ENCODE measurements at places on chromosomes 7 and 10.

- no peak for DNase-seq
These were observed 7.5 kb downstream of the LAMB1 start for GRCh38 chr7:107995184-107996071.

- no peak for DNase-seq
These were observed 243.2 kb downstream of the CCDC3 start for GRCh38 chr10:12758271-12758670.

- no peak for DNase-seq
These were observed 11.2 kb downstream of the ZCCHC24 start for GRCh38 chr10:79434223-79434687.

- DNase-seq = no peak
These were observed 262.2 kb upstream of the TCERG1L start for GRCh38 chr10:131573707-131574106.

- DNase-seq = no peak
These were observed 5.3 kb downstream of the CYP3A7 start for GRCh38 chr7:99729486-99730237.

GRCh38 chr7:135938563-135938962, 38.6 kb downstream of the MTPN start:
- DNase-seq = no peak

DNA sequence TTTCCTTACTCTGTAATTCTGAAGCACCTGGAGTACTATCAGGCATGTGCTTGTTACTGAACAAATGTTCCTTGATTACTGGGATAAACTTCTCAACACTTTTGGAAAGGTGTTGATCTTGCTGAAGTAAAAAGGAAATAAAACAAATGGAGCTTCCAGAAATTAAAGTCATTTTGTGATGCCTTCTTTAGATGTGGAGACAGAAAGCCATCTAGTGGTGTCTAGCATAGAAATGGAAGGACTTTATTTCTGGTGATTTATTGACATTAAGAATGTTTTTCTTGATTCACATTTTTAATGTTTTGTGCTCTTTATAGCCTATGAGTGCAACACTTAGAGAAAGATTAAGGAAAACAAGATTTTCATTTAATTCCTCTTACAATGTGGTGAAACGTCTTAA, 1.4 kb downstream of the SFR1 start:
- DNase-seq = peak; percentile 7

DNA sequence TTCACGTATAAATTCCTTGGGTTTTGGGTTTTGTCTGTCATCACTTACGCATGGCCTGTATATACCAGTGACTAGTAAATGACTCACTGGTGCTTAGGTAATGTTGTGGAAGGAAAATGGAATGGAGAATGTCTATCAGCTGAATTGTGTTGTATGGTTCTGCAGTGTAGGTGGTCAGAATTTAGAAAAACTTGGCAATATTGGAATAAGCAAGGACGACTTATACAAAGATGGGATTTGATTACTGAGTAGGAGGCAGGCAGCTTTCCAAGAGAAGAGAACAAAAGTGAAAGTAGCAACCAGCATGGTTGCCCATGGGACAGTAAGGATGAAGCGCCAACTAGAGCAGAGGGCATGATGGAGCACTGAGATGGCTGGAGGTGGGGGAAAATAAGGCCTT, 168.6 kb upstream of the CSTF2T start:
- no peak for DNase-seq

DNA sequence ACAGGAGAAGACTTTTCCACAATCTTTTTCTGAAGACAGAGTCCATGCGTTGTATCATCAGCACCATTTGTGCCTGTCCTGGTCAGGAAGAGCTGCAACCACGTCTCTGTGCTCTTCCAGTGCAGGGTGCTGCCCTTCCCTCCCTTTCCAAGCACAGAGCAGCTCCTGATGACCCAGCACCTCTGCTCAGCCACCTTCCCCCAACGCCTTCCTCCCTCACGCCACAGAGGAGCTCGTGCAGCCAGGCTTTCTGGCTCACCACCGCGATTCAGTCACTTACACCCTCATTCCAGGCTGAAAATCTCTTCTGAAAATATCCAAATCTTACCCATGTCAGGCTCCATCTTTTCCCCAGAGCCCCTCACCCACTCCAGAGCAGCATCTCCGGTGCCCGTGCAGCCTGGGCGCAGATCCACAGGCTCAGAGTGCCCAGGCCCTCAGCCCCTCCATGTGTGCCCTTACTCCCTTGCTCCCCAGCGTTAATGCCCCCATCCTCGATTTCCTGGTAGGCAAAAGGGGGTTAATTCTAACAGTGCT, 181.5 kb downstream of the DIP2C start:
- no peak for DNase-seq

DNA sequence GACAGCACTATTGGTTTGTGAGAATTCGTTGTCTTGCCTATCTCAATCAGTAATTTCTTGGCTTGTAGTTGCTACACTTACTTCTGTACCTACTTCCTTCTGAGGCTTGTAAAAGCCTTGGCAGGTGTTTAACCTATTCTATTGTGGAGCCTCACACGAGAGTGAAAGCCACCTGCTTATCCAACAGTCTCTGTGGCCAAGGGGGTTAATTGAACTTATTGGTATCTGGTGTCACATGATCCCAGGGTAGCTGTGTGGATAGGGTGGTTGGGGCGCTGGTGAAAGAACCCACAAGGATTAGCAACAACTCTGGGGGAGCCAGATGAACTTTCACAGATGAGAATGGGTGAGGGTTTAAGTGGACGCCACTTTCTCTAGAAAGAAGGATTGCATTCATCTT, 13.9 kb upstream of the ATP6V0E2 start:
- DNase-seq = no peak

DNA sequence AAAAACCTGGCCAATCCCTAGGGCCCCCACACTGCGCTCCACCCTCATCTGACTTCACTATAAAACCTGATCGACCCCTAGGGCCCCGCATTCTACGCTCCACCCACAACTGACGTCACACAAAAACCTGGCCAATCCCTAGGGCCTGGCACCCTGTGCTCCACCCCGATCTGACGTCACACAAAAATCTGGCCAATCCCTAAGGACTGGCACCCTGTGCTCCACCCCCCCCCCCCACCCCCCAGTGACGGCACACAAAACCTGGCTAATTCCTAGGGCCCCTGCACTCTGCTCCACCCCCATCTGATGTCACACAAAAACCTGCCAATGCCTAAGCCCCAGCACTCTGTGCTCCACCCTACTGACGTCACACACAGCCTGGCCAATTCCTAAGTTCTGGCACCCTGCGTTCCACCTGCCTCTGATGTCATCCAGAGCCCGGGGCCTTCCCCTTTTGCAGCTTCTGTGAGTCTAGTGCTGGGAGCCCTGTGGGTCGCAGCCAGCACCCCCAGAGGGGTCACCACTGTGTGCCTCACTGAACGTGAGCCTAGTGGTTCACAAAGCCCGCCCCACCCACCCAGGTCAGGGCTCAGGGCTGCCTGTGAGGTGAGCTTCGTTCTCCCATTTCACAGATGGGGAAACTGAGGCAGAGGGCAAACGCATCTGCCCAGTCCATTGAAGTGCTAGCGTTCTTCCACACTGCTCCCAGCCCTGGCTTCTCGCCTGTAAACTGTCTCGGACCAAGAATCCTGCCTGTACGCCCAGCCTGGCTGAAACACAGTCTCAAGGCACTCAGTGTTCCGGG, 40.6 kb downstream of the MICALL2 start:
- no peak for DNase-seq

DNA sequence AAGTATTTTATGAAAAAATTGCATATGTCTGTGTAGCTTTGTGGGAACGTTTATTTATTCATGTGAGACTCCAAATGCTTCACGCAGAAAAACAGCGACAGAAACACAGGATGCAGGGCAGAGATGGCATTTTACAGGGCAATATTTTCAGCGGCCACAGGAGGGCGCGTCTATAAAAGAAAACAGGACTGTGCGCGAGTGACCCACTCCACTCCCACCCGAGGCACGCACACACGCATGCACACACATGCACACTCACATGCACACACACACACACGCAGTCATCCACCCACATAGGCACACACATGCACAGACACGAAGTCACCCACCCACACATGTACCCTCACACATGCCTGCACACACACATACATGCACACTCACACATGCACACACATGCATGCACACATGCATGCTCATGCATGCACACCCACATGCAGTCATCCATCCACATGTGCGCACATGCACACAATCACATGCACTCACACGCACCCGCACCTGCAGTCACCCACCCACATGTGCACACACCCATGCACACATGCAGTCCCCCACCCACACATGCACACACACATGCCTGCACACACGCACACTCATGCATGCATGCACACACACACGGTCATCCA, 96.3 kb downstream of the DNAJB6 start:
- DNase-seq = peak; percentile 45

DNA sequence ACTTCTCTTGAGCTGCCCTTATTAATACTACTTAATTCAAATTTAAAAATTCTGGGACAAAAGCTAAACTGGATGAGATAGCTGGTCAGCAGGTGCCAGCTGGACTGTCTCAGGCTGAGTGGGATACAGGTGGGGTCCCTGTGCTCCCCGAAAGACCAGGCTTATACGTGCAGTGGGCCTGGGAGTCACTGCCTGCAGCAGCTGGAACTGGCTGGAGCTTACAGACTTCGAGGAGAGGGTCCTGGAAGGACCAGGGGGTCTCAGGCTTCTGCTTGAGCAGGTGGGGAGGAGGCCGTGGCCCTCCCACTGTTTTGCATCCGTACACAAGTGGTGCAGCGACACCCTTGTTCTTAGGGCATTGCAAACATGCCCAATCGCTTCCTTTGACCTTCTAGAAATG, 203.7 kb downstream of the GLRX3 start:
- no peak for DNase-seq

DNA sequence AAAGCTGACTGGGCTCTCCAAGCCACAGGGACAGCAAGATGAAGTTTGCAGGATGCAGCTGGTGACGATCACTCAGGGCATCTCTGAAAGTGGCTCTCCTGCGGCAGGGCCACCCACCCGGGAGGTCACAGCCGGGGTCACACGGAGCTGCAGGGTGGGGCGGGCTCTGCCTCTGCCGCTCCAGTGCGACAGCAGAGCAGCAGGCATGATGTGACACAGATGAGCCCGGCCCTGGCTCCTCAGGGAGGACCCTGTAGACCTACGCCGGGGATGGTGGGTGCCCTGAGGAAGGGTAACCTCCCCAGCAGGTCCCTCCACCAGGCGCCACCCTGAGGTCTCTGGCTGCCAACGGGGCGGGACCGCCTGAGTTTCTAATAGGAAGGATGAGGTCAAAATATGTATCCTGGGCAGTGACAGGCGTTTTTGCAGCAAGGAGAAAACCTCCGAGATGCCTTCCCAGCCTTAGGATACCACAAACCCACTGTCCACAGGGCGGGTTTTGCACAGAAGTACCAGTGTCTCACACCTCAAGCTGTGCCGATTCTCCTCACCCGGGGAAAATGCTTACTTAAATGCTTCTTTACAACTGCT, 114.8 kb upstream of the DIP2C start:
- DNase-seq = no peak

DNA sequence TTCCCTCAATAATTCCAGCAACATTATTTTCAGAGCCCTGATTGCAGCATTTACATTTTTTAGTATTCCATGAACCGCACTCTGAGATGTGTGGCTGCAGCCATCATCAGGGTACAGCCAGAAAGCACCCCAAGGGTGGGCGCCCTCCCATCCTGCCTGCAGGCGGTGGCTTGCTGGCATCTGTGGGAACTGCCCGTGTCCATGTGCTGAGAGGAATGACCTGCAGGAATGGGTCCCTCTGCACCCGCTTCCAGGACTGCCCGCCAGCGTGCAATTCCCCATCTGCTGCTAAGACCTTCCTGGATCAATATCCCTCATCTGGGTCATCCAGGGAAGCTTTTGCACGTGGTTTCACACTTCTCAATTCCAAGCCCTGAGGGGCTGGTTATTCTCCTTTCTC, 32.8 kb upstream of the NUB1 start:
- no peak for DNase-seq

DNA sequence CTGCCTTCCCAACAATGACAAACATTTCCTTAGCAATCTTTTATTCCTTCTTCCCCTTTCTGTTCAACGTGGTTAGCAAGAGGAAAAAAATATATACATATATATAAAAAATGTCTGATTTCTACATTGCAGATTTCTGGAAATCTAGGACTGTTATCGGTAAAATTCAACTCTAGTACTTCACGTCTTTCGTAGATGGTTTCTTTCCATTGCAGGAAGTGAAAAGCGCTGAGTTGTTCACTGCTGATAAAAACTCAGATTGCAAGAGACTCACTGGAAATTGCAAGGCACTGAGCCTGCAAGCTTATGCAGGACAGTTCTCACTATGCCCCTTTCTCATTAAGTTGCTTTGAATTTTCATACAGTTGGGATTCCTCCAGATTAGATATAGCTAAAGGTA, 23.9 kb downstream of the KIN start:
- no peak for DNase-seq

- DNase-seq = no peak
These were observed 12.3 kb upstream of the ENO4 start for GRCh38 chr10:116836902-116837523.

DNA sequence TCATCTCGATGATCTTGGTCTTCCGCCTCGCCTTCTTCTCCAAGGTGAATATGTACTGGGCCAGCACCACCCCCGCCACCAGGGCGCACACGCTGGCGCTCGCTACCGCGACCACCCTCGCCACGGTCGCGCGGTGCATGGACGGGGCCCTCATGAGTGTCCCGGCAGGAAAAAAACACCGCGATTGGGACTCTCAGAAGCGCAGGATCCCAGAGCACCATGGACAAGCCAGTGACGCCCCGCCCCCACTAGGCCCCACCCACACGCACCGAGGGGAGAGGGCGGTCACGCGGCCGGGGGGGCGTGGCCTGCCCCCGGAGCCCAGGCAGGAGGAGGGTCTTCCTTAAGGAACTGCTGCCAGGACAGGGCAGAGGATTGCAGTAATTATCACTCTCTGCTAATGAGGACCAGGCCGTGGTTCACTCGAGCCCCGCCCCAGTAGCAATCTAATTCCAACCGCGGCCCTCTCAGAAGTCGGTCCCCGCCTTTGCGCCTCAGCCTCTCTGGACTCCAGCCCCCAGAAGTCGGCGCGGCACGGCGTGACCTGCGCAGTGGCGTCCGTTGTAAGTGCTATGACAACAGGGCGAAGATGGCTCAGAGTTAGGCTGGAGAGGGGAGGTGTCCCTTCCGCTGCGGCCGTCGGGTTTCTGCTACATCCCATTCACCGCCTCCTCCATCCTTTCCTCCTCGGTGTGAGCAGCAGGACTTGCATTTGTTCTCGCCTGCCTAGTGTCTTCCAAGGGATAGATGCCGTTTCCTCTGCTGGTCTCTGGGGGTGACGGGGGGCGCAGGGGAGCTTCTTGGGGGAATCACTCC, at the start of gene BBS9:
Gene BBS9 (plus strand): TSS at position 575 of the 816 bp plus-strand sequence. CDS start 16,689 bp downstream, outside the sequence.
- peak; percentile 98 for DNase-seq

DNA sequence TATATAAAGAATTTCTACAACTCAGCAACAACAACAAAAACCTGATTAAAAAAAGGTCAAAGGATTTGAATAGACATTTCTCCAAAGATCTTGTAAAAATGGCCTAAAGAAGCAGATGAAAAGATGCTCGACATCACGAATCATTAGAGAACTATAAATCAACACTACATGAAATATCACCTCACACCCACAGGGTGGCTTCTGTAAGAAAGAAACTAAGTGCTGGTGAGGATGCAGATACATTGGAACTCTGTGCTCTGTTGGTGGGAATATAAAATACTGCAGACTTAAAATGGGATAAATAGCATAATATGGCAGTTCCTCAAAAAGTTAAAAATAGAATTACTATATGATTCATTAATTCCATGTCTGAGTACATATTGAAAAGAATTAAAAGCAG, 38.3 kb upstream of the CDCA7L start:
- DNase-seq = no peak

All from KG1 (cell line).